Tongue (tissue), 3 donors: ENCODE measurements at places on chromosomes 2 and 18. TPM values are rescaled to one million over a fixed set of nuclear protein-coding genes. Genes with fewer than 3 reads are reported as not detected.
A peak's percentile ranks its signal among the peaks of the same experiment; 100 is the strongest.

The TRIM43 gene
- total RNA-seq, result not detected

The FAM237A gene
- not detected for total RNA-seq

The CSRNP3 gene
- total RNA-seq, result 20.6 TPM

DNA sequence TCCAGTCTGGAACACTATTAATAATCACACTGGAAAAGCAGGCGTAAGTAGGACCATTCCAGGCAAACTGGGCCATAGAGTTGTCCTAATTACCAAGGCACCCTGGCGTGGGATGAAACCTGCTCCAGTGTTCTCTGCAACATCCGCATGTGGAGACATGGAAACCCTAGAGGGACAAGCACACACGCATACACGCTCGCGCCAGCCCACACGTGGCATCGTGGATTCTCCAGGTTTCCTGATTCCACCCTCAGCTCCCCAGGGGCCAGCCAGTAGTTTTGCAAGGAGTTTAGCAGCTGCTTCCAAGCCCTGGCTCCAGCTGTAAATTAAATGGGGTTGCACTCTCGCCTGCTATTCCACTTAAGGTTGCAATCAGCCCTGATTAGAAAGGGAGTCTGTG, 127.7 kb downstream of the DYSF start:
- DNase-seq, result peak; percentile 54

GRCh38 chr2:57890464-57890863, 156.1 kb upstream of the VRK2 start:
- DNase-seq, result no peak

DNA sequence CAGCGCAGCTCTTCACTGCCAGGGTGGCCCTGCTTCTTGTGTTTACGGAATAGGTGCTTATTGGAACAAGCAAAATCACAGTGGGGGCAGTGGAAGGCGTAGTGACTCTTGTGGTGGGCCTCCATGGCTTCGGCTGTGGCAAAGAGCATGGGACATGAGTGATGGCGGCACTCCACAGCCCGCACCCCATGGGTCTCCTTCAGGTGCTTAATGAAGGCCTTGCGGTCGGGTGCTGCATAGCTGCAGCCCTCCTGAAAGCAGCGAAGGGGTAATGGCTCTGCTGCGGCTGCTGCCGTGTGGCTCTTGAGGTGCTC, 10.7 kb downstream of the ZNF142 start:
- no peak for DNase-seq

The TACR1 gene
- total RNA-seq, result 0.41 TPM

The ERCC3 gene
- 59.2 TPM for total RNA-seq

The MERTK gene
- total RNA-seq, result 6.3 TPM

The PSTPIP2 gene
- total RNA-seq, result 3.8 TPM

The KIF1A gene
- 8.9 TPM for total RNA-seq

The LIMS1 gene
- 79.4 TPM for total RNA-seq

DNA sequence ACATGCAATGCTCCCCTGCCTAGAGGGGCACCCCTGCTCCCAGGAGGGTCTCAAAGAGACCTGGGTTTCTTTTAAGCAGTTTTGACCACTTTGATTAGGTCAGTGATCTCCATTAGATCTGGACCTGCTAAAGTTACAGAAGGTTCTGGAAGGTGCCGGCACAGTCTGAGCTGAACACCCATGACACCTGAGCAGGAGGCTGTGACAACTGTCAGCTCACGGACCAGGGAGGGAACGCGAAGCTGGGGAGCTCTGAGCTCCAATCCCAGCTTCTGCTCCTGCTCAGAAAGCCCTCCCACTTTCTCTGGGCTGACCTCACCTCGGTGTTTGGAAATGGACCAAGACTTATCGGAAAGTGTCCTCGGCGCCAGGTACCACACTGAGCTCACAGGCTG, 113.8 kb downstream of the NFATC1 start:
- no peak for DNase-seq

DNA sequence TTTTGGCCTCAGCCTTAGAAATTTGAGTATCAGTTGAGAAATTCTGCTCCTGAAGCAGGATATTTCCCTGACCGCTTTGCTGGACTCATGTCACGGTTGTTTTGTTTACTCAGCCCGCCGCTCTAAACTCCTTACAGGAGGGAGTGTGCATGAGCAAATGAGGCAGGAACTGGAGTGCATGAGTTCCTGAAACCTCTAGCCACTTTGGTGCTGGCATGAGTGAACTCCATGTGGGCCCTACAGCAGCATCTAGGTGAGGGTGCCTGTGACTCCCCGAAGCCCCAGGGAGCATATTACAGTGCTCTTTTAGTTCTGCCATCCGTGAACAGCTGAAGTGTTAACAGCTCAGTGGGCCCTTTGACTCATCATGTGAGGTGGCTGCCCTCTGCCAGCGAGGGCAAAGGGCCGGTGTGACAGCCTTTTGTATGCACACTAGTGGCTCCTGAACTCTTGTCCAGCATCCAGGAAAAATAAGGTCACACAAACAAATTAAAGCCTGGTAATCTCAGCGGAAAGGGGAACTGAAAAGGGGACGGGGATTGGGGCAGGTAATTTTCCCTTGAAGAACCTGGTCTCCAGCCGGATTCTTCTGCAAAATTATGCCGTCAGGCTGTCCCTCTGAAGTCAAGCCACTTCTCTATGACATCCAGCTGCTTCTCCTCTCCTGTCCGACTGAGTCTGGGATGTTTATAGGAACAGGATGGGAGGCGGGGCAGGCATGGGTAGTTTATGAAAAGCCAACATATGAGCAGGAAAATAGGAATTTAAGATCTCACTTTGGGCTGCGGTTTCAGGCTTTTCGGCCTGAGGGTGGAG, 1668.7 kb downstream of the SUCLG1 start:
- DNase-seq, result no peak

GRCh38 chr18:54215069-54215468, 9.4 kb downstream of the MBD2 start:
- no peak for DNase-seq

The CLIP4 gene
- total RNA-seq, result 74.8 TPM

The CREG2 gene
- total RNA-seq, result 0.92 TPM

GRCh38 chr2:181907057-181907456, 15.5 kb downstream of the ITPRID2 start:
- DNase-seq, result no peak

DNA sequence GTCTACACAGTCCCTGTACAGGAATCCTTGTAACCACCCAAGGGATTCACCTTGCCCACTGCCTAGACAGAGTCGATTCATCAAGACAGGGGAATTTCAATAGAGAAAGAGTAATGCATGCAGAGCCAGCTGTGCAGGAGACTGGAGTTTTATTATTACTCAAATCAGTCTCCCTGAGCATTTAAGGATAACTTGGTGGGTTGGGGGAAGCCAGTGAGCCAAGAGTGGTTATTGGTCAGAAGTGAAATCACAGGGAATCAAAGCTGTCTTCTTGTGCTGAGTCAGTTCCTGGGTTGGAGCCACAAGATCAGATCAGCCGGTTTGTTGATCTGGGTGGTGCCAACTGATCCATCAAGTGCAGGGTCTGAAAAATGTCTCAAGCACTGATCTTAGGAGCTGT, 17.8 kb upstream of the FAM98A start:
- no peak for DNase-seq

The PAX8 gene
- total RNA-seq, result not detected

DNA sequence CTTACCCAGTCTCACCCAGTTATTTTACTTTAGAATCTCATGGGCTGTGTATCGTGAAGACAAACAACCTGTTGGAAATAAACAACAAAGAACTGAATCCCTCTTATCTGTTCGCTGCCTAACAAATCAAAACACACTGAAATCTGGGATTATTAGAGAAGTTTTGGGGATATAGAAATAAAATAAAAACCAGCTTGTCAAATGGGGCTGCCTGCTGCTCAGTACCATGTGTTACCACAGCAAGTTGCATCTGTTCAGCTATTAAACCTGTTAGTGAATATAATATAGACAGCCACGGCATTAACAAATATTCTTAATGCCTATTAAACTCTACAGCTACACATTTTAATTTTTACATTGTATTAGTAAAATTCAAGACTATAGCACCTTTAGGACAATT, 810.8 kb downstream of the NRXN1 start:
- DNase-seq, result no peak

- DNase-seq, result no peak
Observed at GRCh38 chr2:96157649-96158553, 12.7 kb upstream of the DUSP2 start.

- DNase-seq, result no peak
Observed at GRCh38 chr18:34640276-34640675, 69.8 kb upstream of the DTNA start.

GRCh38 chr2:86477349-86477748, 36.2 kb downstream of the KDM3A start:
- DNase-seq, result no peak

DNA sequence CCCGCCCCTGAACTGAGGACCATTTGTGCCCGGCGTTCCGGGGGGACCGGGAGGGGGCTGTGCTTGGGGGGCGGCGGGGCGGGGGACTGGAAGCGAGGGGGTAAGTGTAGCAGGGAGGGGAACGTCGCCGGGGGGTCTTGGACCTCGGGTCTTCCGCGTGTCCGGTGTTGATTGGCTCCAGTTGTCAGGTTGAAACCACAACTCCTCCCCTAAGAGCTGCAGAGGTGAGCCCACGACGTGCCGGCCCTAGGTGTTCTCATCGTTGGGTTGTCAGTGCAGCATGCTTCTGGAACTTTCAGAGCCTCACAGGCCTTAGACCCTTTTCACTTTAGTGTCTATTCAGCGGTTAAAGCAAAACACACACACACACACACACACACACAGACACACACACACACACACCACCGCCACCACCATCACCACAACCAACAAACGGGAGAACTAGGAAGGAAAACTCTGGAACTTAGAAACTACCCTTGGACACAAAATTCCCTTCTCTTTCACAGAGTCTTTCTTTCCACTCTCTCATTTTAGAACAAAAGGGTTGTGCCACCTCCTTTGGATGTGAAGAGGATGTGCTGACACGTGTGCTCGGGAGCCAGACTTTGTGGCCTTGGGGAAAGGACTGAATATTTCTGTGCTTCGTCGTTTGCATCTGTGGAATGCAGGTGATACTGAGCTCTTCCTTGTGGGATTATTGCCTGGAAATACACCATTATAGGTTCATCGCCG, 6.7 kb upstream of the DLX2 start:
- DNase-seq, result no peak

DNA sequence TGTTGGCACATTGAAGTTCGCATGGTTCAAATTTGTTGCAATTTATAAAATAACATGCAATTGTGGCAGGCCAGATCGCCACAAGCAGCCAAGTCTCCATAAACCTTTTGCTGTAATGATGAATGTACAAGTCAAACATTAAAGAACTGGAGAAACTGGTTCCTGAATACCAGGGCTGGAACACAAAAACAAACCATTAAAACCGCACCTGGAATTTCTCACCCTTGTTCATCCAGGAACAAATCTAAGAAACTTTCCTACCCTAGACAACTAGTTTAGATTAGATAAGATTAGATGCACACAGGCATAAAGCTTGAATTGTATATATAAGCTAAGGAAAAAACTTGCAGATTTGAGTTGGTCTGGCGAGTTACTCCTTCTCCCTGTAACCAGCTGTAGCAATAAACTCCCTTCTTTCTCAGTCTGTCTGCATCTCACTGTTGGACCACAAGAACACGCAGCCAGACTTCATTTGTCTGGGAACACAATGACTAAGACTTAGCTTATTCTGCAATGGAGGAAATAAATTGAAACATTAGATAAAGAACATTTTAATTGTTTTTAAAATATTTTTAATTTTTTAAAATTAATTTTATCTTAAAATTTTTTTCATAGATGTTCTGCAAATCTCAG, 1835.5 kb upstream of the LRRTM1 start:
- DNase-seq, result no peak

GRCh38 chr2:207490441-207490840, 39.3 kb upstream of the CREB1 start:
- no peak for DNase-seq

DNA sequence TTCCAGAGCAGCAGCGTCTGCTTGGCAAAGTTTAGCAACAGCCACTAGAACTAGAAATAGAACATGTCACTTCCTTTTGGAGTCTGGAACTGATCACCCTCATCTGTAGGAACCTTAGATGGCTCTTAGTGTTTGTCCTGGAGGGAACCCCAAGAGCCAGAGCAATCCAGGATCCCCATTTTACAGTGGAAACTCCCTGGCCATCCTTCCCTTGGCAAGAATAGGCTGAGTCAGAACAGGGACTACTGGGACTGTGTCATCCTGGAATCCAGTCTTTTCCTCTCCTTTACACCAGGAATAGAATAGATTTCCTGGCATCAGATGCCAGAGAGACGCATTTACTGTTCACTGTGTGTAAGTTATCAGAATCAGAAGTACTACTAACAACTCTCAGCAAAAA, 33.2 kb upstream of the GRHL1 start:
- no peak for DNase-seq

DNA sequence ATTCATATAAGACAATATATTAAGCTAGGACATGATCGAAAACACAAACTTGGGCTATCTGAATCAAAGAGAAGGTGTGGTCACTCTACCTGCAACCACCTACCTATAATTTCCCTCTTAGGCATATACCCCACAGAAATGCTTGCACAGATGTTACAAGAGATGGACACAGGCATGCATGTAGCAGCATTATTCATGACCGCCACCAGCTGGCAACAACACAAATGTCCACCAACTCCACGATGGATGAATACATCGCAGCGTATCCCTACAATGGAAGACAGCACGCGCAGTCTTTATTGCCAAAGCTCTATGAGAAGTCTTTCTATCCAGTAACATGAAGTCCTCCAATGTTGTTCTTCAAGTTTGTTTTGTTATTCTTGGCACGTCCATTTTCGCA, 90.8 kb downstream of the ARL4C start:
- peak; percentile 21 for DNase-seq

GRCh38 chr18:3513481-3513880, 63.5 kb downstream of the TGIF1 start:
- DNase-seq, result no peak

DNA sequence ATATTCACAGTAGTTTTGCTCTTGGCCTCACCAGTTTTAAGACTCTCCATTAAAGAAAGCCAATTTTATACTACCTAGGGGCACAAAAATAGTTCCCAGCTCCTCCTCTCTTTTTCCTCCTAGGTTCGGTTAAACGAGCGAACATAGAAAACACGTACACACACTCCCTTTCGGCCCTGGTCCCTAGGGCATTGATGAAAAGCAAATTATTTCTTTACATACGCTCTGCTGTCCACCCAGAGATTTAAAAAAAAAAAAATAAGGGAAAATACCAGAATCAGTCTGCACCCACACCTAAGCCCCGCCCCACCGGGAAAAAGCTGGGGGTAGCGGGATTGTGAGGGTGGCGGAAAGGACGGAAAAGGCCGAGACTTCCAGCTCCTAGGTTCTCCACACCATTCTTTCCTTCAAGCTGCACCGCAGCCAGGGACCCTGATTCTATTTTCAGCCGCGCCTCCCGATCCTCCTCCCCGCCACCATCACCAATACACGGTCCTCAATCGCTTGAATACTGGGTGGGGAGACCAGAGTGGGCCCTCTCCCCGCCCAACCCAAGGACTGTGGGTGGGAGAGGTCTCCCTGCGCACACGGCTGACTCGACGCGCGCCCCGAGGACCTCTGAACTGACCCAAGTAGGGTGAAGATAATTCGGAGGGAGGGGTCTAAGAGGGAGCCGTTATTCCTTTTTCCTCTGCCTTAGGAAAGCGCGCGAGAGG, 769 bp downstream of the ATF2 start:
- DNase-seq, result peak; percentile 66

The EPB41L3 gene
- 50.1 TPM for total RNA-seq

The STAT4 gene
- 4.8 TPM for total RNA-seq

The IL36RN gene
- total RNA-seq, result 5.6 TPM

GRCh38 chr2:24489465-24490180, 1.4 kb upstream of the NCOA1 start:
- DNase-seq, result no peak

GRCh38 chr2:78418021-78418420, 607.5 kb upstream of the REG3G start:
- peak; percentile 93 for DNase-seq

The ASTL gene
- total RNA-seq, result not detected

The MRO gene
- total RNA-seq, result 0.21 TPM

The GPR45 gene
- total RNA-seq, result not detected
